ENCODE measurements at places on chromosomes 11 and 22.

GRCh38 chr11:127567237-127567932 lies 566.8 kb upstream of the KIRREL3 start:
- no peak overlapping the region for H3K27ac ChIP-seq
- no peaks in the 10 kb centered on the region for H3K4me1 ChIP-seq
- no peak overlapping the region for H3K4me3 ChIP-seq
- no peaks in the 10 kb centered on the region for H3K27me3 ChIP-seq
- no peaks in the 10 kb centered on the region for H3K36me3 ChIP-seq
- DNase-seq, result no peak

DNA sequence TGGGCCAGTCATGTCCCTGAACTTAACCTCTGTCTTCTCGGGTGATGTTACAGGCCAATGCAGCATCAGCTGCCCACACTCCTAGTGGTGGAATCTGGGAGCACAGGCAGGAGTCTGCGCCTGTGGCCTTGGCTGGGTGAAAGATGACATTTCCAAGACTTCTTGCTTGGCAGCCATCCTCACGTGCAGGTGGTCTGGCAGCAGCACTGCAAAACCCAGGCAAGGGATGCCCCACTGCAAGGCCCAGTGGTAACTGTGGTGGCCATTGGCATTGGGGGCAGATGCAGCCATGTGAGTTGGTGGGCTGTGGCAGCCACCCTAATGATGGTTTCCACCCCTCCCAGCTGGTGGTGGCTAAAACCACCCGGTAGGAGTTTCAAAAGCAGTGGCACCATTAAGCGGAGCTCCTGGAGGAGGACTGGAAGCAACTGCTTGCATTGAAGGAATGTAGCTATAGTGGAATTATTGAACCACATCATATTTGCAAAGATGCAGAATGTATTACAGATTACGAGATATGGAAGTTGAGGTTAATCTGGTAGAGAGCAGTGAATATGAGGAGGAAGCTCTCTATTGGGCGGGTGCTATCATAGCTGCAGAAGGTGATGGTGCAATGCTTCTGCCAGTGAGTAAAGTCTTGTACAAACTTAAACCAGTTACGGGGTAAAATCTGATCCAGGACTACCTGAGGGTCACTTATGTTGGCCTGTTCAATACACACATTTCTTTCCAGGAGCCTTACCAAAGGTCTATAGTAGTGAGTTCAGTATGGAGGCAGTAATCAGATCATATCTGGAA lies 120.7 kb upstream of the TOP3B start:
- H3K4me3 ChIP-seq, result no peak overlapping the region
- DNase-seq, result no peak
- no peaks in the 10 kb centered on the region for H3K36me3 ChIP-seq
- no peaks in the 10 kb centered on the region for H3K4me1 ChIP-seq

DNA sequence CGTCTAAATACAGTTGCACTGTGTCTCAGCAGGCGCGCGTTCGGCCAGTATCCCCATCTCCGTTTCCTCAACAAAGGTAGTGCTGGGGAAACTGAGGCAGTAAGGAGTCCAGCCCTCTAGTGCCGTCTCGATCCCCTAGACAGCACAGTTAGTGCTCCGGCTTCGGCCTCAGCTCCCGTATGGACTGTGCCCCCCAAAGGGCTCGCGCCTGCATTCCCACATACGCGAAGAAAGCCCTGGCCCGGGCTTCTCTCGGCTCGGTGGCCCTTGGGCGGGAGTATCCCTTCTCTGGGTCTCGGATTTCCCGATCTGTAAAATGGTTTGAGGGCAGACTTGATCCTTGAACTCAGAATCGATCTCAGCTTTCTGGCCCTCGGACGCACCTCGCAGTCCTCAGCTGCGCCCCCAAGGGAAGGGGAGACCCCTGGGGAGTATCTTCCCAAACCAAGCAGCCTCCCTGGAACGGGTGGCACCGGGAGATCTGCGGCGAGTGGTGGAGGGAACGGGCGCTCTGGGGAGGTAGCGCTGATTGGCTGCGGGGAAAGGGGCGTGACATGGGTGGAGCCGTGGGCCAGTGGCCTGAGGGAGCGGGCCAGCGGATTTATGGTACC lies 759 bp upstream of the PEX16 start:
- H3K4me1 ChIP-seq, result peaks cover 4% of the 10 kb centered on the region
- no peak for DNase-seq

- no peaks in the 10 kb centered on the region for H3K4me1 ChIP-seq
- DNase-seq, result no peak
- no peak overlapping the region for H3K4me3 ChIP-seq
- no peak overlapping the region for H3K27ac ChIP-seq
- no peaks in the 10 kb centered on the region for H3K36me3 ChIP-seq
Observed at GRCh38 chr11:71556018-71556417, 7.8 kb downstream of the KRTAP5-9 start.

DNA sequence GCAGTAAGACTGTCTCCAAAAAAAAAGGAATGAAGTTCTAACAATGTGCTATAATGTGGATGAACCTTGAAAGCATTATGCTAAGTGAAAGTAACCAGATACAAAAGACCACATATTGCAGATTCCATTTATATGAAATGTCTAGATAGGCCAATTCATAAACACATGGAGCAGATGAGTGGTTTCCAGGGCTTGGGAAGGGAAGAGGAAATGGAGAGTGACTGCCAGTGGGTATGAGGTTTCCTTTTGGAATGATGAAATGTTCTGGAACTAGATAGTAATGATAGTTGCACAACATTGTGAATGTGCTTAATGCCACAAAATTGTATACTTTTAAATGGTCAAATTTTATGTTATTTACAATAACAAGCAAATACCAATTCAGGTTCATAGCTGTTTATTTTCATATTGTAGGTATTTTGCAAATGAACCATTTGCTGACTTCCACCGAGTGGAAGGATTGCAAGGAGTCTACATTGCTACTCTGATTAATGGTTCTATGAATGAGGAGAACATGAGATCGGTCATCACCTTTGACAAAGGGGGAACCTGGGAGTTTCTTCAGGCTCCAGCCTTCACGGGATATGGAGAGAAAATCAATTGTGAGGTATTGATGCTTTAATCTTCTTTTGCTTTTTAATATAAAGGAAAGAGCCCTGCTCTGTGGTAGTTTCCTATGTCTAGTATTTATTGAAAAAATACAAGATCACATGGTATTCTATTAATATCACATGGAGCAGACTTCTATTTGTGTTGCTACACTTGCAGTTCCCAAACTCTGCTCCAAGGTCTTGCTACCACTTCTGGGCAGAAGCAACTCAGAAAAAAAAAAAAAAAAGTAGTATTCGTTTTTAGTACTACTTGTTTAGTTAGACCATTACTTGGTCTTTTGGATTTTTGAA lies 67.7 kb upstream of the SORL1-AS1 start:
- H3K36me3 ChIP-seq, result peaks cover 11% of the 10 kb centered on the region
- no peaks in the 10 kb centered on the region for H3K4me1 ChIP-seq
- no peak overlapping the region for H3K4me3 ChIP-seq
- H3K27ac ChIP-seq, result no peak overlapping the region

- no peak overlapping the region for H3K4me3 ChIP-seq
- H3K36me3 ChIP-seq, result peaks cover 20% of the 10 kb centered on the region
- no peaks in the 10 kb centered on the region for H3K4me1 ChIP-seq
- no peak for DNase-seq
Observed at GRCh38 chr11:74206746-74207145, 35.7 kb downstream of the PPME1 start.

- no peaks in the 10 kb centered on the region for H3K27me3 ChIP-seq
- H3K36me3 ChIP-seq, result no peaks in the 10 kb centered on the region
- no peak overlapping the region for H3K27ac ChIP-seq
- H3K4me3 ChIP-seq, result no peak overlapping the region
Observed at GRCh38 chr11:30992513-30992849, 377.1 kb downstream of the DCDC1 start.

DNA sequence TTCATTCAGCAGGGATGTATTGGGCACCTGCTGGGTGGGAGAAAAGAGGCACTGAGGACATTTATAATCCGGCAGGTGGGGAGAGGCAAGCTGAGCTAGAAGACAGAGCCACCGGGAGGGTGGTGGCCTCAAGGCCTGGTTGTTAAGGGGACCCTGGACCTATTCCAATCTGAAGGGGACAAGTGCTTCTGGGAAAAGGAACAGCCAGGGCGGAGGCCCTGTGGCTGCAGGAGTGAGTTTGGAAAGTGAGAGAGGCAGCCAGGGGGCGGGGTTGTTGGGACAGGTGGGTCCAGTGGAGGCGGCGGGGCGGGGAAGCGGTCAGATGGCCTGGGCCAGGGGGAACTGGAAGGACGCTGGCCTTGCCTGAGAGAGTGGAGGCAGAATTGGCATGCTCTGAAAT lies 29.1 kb downstream of the ANO1 start:
- no peaks in the 10 kb centered on the region for H3K36me3 ChIP-seq
- H3K27ac ChIP-seq, result no peak overlapping the region
- H3K4me3 ChIP-seq, result no peak overlapping the region
- peaks cover 43% of the 10 kb centered on the region for H3K27me3 ChIP-seq
- DNase-seq, result no peak

GRCh38 chr11:43555186-43555585 lies 125.4 kb upstream of the HSD17B12 start:
- peaks cover 6% of the 10 kb centered on the region for H3K27me3 ChIP-seq
- H3K4me3 ChIP-seq, result no peak overlapping the region
- no peaks in the 10 kb centered on the region for H3K36me3 ChIP-seq
- no peak for DNase-seq
- no peaks in the 10 kb centered on the region for H3K4me1 ChIP-seq

DNA sequence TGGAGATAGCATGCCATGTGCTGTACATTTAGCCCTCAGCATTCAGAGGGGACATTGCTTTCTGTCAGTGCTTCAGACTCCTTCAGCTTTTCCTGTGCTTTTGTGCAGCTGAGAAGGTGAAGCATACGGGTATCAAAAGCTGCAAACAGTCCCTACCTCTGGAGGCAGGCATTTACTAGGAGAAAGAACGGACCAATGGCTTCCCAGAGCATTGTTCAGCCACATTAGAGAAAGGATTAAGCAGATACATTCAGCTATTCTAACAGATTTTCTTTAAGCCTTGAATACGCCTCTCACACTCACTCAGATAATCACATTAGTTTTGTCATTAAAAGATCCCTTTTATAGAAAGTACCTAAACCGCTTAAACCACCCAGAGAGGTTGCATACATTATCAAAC lies 80.7 kb upstream of the FAM181B start:
- H3K36me3 ChIP-seq, result no peaks in the 10 kb centered on the region
- no peak overlapping the region for H3K4me3 ChIP-seq
- H3K4me1 ChIP-seq, result no peaks in the 10 kb centered on the region
- H3K27ac ChIP-seq, result no peak overlapping the region
- DNase-seq, result no peak

DNA sequence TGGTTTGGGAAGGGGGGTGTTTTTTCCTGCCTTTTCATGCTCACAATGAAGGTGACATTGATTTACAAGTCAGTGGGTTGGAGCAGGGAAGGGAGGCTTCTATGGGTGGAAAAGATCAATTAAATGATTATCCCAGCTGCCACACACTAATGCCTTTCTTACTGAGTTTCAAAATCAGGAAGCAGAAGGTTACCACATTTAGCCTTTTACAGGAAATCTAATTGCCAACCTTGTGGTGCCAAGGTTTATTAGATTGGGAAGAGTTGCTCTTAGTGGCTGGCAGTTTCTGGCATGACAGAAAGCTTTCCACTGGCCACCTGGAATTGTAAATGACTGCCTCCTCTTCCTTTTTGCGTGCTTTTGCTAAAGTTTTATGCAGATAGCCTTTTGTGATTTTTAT lies 98.7 kb downstream of the NAV2 start:
- H3K4me3 ChIP-seq, result no peak overlapping the region
- no peaks in the 10 kb centered on the region for H3K4me1 ChIP-seq
- no peak overlapping the region for H3K27ac ChIP-seq
- no peaks in the 10 kb centered on the region for H3K36me3 ChIP-seq
- no peak for DNase-seq

DNA sequence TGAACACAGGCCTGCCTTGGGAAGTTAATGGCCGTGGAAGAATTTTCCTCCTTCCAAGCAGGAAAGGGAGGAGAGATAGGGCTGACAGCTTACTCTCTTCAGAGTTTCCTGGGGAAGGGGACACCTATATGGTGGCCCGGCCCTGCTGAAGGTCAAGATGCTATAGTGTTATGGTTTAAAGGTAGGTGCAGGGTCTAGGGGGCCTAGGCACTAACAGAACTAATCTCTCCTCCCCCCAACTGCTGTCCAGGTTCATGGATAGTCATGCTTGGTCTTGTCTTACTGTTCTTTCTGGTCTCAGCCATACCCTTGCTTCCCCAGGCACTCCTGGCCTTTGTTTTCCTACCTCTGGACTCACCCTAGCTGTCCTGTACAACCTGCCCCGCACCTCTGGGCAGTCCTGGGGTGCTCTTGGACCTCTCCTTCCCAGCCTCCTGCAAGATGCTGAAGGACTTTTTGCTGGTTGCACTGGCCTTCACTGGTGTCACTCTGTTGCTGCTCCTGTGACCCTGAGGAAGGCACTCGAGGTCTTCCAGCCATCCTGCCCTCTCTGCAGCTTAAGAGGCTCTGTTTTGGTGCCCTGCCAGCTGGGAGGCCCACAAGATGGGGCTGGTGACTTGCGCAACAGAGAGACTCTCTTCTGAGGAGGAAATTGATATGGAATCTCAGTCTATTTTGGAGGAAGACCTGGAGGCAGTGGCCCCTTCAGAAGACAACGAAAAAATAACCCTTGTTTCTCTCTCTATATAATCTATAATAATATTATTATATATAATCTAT lies 17.9 kb downstream of the SEC14L3 start:
- peaks cover 54% of the 10 kb centered on the region for H3K27me3 ChIP-seq
- H3K4me1 ChIP-seq, result no peaks in the 10 kb centered on the region
- no peaks in the 10 kb centered on the region for H3K36me3 ChIP-seq
- H3K27ac ChIP-seq, result no peak overlapping the region

DNA sequence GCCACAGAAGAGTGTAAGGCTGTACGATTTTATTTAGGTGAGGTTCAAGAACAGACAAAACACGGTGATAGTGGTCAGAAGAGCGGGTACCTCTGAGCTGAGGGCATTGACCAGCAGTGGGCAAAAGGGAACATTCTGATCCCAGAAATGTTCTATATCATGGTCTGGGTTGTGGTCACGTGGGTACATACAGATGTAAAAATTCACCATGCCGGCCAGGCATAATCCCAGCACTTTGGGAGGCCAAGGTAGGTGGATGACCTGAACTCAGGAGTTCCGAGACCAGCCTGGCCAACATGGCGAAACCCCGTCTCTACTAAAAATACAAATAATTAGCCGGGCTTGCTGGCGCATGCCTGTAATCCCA lies 31.1 kb upstream of the GCAT start:
- H3K27me3 ChIP-seq, result no peaks in the 10 kb centered on the region
- DNase-seq, result no peak
- H3K4me3 ChIP-seq, result no peak overlapping the region
- no peak overlapping the region for H3K27ac ChIP-seq

- H3K27me3 ChIP-seq, result no peaks in the 10 kb centered on the region
- no peaks in the 10 kb centered on the region for H3K36me3 ChIP-seq
- no peak overlapping the region for H3K27ac ChIP-seq
- no peak for DNase-seq
- H3K4me1 ChIP-seq, result no peaks in the 10 kb centered on the region
- H3K4me3 ChIP-seq, result no peak overlapping the region
Observed at GRCh38 chr11:79198898-79199250, 242.0 kb downstream of the TENM4 start.

DNA sequence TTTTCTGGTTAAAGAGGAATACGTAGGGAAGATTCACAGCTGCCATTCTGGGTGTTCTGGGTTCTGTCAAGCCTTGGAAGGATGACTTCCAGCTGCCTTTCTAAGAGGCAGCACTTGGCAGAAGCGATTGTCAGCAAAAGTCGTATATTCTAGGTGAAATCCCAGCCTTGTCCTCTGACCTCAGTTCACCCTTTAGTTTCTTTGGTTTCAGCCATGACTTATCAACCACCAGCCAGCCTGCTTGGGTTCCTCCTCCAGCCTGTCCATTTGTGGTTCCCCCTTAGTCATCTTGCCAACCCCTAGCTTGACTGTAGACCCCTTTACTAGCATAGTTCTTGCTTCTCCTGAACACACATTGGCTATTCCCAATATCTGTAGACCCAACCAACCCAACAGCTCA lies 102.3 kb upstream of the CD44 start:
- peaks cover 27% of the 10 kb centered on the region for H3K4me1 ChIP-seq
- no peaks in the 10 kb centered on the region for H3K27me3 ChIP-seq
- no peak overlapping the region for H3K4me3 ChIP-seq
- no peak overlapping the region for H3K27ac ChIP-seq
- no peaks in the 10 kb centered on the region for H3K36me3 ChIP-seq
